ENCODE measurements at places on chromosomes 1 and 21.

GRCh38 chr21:43819511-43820405, 30.4 kb downstream of the RRP1 start:
- no peak for DNase-seq

DNA sequence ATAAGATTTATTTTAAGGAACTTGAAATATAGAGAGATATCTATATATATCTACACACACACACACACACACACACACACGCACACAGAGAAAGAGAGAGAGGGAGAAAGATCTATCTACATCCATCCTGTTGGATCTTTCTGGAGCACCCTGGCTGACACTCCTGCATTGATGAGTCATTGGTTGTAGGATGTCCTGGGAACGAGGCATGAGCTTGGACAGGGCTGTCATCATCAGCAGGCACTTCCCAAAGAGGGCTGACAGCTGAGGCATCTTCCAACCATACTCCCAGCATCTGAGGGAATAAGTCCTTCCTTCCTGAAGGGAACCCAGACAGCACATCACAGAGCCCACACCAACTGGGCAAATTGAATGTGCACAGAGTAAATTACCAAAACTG, 99.1 kb upstream of the ERG start:
- DNase-seq: no peak

GRCh38 chr1:238018214-238018613, 127.5 kb upstream of the ZP4 start:
- DNase-seq: no peak

- DNase-seq: no peak
Measured at GRCh38 chr1:27074175-27074780, 61.6 kb upstream of the TENT5B start.

DNA sequence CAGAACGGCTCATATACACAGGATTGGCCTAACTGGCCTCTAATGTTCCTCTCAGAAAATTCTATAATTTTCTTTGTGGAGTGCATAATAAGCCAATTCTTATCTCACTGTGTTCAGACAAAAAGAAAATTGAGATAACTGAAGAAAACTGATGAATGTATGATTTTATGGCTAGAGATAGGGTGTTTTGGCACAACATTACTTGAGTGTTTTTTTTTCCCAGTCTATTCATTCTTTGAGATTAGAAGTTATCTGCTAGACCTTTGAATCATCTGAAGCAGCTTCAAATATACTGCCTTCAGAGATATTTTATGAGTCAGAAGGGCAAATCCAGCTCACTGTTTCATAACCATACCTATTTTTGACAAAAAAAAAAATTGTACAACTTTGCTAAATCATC, 85.6 kb downstream of the VAV3 start:
- DNase-seq: no peak

GRCh38 chr1:201983380-201983805, 945 bp downstream of the RNPEP start:
- DNase-seq: no peak

- DNase-seq: no peak
Measured at GRCh38 chr1:162200096-162200847, 130.8 kb downstream of the NOS1AP start.

GRCh38 chr1:85339089-85339488, 62.7 kb upstream of the BCL10 start:
- DNase-seq: no peak

DNA sequence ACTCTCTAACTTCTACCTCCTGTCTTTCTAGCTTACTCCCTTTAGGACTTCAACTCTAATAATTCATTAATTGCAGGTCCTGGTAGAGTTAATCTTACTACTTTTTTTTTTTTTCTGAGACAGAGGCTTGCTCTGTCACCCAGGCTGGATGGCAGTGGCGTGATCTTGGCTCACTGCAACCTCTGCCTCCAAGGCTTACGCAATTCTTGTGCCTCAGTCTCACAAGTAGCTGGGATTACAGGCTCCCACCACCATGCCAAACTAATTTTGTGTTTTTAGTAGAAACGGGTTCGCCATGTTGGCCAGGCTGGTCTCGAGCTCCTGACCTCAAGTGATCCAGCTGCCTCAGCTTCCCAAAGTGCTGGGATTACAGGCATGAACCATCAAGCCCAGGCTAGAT, 15.7 kb downstream of the BTBD8 start:
- no peak for DNase-seq

DNA sequence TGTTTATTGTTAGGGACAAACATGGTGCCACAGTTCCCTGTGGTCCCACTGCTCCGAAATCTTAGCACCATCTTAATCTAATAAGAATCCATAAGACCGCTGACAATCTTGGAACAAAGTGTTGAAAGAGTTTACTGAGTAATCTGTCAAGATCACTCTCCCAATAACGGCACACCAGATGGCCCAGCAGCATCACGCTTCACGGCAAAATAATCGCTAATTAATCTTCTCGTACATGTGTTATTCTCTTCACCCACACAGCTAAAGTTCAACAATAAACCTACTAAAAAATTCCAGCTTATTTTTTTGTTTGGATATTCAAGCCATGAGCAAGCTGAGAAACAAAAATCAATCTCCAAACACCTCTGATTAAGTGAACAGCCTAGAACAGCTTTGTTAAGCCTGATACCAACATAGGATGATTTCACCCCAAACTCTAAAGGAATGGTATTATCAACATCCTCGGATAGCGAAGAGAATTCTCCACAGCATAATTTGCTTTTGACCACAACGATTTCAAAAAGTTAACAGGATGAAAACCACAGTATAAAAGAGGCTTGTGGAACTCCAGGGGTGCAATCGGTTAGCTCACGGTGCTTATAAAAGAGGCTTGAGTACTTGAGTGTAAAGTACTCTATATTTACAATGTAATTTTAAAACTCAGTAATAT, 329.9 kb upstream of the GREM2 start:
- no peak for DNase-seq

GRCh38 chr1:104780470-104781078, 1030.9 kb downstream of the AMY1C start:
- no peak for DNase-seq

DNA sequence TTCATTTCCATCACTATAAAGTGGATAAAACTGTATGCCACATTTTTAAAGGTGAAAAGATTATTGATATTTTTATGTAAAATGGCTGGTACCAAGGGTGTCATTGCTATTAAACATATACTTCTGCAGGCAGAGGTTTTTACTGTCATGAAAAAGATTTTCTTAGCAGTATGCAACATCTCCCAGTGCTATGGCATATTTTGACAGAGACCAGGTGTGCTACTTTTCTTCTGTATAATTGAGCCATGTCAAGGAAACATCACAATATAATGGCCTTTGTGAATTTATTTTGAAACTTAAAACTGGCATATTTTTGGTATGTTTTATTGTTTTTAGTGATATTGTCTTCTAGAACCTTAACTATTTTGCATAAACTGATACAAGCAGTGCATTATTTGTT, 216.6 kb upstream of the C1orf105 start:
- DNase-seq: no peak

DNA sequence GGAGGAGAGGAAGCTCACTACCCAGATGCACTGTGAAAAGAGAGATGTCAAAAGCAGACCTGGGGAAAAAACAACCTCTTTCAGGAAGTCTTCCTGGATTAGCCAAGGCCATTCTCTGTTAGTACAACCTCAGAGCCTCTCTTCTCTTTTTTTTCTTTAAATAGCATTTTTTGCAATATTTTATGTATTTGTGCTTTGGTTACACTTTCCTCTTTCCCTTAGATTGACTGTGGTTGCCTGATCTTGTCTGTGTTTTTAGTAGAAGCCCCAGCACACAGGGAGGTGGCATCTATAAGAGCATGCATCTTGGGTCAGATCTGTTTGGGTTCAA, 18.8 kb downstream of the SLC26A9 start:
- no peak for DNase-seq

DNA sequence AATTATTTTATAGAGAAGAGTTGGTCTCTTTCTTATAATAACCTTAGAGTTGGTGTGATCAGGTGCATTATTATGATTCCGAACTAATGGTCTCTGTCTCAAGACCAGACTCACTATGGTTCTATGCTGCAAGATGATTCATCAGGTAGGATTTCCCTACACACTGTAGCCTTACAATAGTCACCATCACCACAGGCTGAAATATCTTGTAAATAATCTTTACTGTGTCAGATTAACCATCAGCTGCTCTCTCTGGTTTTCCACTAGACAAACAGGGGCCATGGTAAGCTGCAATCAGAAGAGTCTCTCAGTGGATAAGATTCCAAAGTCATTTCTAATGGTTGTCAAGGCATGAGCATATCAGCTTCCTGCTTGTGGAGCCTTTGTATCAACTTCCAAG, 4.4 kb upstream of the GBP4 start:
- DNase-seq: no peak
